Tongue (tissue), 3 donors: ENCODE measurements at places on chromosomes 3 and 15.
A peak's percentile ranks its signal among the peaks of the same experiment; 100 is the strongest.

DNA sequence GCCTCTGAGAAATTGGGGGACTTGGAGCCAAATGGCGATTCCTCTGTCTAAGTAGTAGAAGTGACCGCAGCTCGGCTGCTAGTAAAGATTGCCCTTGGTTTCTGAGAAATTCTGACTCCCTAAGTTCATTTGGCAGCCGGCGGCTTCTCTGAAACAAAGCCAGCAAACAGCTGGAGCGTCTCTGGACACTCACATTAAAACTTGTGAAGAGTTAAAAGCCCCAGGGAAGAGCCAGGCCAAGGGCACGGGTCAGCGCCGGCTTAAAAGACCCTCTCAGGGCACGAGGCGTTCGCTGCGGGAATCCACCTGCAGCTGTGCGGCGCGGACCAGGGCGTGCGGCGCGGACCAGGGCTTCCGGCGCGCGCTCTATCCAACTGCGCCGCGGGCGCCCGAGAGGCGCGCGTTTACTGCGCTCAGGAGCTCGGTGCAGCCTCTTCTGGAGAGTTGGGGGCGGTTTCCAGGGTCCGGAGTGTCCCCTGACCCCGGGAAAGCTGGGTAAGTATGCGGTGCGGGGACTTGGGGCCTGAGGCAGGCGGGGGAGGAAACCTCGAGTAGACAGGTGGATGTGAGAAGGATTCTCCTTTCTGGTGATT, at the start of gene COL6A5:
Gene COL6A5, plus strand, starts transcription at position 186 of the 593 bp plus-strand sequence. CDS start 27,967 bp downstream, outside the sequence.
- peak; percentile 21 for DNase-seq

DNA sequence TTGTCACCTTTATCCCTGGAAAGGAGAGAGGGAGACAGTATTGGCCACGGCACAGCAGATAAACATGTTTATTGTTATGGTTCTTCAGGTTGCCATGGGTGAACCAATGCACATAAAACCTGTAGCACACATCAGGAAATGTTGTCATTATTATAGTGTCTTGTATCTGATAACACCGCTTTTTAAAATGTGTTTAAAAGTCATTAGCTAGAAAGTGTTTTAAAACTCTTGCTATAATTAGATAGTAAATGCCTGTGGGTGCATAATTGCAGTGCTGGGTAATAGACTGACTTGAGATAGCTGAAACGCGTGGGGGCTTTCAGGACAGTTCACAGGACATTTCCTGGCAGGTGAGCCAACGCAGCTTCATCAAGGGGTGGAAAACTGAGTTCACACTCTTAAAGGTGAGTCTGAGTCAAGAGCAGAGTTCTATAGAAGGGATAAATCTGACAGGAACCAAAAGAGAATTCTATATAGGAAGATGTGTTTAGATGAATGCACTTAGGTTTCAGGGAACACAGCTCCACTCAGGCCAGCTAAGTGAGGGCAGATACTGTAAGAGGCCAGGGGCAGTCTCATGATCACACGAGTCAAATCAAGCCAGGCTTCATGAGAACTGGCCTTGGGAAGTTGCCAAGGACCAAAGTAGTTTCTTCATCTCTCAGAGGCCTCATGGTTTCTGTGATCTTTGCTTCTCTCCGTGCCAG, 35.6 kb upstream of the PPP4R2 start:
- DNase-seq: peak; percentile 24

DNA sequence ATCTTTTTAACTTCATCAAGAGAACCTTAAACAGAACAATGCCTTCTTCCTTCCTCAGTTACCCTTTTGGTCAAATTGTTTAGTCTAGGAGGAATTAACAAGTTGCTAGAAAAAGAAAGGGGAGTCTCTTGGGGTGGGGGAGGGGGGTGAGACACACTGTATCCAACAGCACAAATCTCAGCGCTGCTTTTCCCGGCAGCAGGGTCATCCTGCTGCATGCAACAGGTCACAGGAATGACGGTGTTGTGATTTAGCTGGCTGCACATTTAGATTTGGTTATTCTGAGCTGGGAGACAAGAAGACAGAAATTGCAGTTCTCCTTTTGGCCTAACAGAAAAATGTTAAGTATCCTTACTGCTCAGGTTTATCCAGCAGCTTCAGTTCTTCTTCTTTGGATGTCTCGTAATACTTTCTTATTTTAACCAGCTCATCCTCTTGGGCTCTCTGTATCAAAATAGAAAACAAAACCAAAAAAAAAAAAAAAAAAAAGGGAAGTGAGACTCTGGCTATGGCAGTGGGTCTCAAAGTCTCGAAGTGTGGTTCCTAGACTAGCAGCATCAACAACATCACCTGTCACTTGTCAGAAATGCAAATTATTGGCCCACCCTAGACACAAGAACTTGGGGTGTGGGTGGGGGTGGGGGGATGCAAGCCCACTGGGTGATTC, 190.5 kb downstream of the GREM1 start:
- no peak for DNase-seq

DNA sequence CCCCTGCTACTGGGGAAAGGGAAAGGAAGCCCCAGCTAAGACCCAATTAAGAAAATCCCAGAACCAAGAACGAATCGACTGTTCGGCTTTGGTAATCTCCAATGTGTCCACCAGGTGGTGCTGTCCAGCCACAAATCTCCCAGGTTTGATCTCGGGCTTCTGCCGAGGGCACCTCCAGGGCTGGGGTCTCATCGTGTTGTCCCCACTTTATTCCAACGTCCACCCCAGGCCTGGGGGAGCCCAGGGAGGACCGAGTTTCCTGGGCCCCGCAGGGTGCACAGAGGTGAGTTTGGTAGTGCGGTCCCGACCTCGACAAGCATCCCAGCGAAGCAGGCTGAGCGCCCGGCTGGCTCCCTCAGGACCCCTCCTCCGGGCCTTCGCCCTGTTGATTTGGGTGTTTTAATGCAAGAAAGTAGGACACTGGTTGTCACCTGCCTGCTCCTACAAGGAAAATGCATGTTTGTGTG, 185.1 kb downstream of the GOLGA6L6 start:
- DNase-seq: no peak

GRCh38 chr3:159732172-159733111, 256.2 kb upstream of the IL12A start:
- DNase-seq: peak; percentile 24

GRCh38 chr15:69016021-69016595, 1.6 kb downstream of the NOX5 start:
- DNase-seq: no peak

GRCh38 chr3:154540950-154541604, 111.1 kb upstream of the GPR149 start:
- no peak for DNase-seq

GRCh38 chr15:55245059-55245458, 44.6 kb downstream of the RAB27A start:
- DNase-seq: no peak

DNA sequence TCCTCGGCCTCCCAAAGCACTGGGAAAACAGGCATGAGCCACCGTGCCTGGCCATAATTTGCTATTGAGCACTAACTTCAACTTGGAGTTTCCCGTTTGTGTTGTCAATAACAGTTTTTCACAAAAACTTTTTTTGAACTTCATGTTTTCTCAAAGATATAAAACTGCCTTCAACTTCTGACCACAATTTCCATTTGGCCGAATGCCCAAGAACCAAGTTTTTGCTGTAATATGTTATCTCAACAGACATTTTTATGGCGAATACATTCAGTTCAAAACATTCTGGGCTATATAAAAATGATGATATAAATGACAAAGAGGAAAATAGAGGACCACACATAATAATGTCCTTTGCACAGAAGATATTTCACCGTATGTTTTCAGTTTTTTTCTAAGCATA, 56.4 kb downstream of the NEDD4 start:
- no peak for DNase-seq

- peak; percentile 64 for DNase-seq
Observed at GRCh38 chr3:194687638-194688199, 2.0 kb downstream of the FAM43A start.

GRCh38 chr15:89140595-89140994, 52.3 kb downstream of the ABHD2 start:
- no peak for DNase-seq

- no peak for DNase-seq
Observed at GRCh38 chr15:99683000-99683670, 50.1 kb downstream of the LYSMD4 start.

- no peak for DNase-seq
Observed at GRCh38 chr3:150965436-150965835, 7.1 kb downstream of the CLRN1 start.

GRCh38 chr3:158991146-158991705, 189.4 kb downstream of the MFSD1 start:
- DNase-seq: peak; percentile 3

GRCh38 chr3:158220575-158220974, 110.7 kb downstream of the RSRC1 start:
- no peak for DNase-seq

GRCh38 chr3:133572158-133573053, 1.1 kb upstream of the CDV3 start:
- DNase-seq: no peak

GRCh38 chr15:47756872-47757271, 39.6 kb downstream of the SEMA6D start:
- DNase-seq: peak; percentile 21

DNA sequence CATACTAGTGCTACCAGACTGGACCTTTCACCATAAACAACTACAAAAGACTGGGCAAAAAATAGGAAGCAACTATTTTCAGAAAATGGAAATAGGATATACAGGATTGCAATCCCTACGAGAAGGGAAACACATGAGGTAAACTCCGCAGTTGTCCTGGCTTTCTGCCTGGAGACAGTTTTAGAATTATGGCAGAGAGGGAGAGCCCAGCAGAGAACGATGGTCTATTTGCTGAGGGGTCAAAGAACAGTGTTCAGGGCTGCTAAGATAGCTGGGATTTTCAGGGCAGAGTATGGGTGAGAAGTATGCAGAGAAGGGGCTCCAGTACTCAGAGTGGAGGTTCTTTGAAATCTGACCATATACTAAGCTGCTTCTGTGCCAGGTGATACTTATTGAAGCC, 163.4 kb downstream of the CHDH start:
- DNase-seq: peak; percentile 30

GRCh38 chr15:44530653-44531052, 6.3 kb upstream of the EIF3J start:
- no peak for DNase-seq

DNA sequence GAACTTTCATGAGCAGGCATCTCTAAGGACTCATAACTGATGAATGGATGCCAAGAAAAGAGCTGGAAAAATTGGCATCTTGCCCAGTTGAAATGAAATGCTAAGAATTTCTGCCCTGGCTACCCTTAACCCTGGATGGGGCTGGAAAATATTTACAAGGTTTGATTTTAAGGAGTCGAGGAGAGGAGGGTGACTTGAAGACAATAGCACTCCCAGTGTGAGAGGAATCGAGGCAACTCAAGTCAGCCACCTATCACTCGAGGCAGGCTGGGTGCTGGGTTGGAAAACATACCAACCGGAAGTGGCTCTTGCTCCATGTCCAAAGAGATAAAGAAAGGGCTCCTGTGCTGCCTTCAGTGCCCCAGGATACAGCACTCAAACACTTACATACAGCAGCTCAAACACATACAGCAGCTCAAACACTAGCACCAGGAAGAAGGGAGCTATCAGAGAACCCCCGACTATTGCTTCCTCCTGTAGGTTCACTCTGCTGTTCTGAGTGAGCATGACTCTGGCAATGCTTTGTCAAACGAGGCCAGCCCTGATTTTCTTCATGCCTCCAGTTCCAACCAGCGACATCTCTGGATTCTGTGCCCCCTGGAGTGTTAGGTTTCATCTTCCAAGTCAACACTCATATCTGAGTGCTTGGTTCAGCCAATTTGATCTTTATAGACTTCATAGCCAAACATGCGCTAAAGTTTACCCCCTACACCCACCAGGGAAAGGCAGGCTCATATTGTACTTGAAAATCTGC, 4.9 kb downstream of the PRICKLE2 start:
- DNase-seq: peak; percentile 67

DNA sequence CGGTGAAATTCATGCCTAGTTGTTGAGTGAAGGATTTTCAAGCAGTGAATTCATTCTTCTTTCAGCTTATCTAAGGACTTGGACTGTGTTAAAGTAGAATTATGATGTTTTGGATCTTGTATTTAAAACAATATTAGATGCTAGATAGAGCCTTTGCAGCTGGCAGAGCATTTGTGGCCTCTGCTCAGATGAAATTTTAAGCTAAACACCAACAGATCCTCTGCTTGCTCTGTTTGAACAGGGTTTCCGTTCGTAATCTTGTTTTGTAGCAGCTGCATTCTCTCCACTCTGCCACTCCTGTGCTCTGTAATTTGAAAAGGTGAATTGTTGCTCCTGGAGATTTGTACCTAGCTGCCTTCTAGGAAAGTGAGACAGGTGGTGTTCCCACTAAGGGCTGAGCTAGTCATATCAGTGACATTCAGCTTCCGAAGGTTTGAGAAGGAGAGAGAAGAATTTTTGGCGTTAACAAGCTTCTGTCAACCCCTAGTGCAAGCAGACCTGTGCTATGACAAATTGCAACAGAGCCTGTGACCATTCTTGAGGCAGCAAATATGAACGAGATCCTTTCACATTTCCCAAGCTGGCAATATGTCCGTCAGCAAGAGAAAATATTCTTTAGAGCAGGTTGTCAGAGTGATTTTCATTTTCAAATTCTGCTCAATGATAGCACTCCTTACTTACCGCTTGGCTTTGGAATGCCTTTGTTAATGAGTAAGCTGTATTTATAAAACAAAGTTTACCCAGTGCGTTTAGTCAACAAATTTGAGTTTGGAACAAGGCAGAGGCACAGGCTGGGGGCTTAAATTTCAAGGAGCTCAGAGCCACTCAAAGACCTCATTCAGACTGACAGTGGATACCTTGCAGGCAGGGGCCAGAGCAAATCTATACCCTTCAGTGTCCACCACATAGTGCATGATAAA, 5.3 kb downstream of the CHST2 start:
- DNase-seq: peak; percentile 47

DNA sequence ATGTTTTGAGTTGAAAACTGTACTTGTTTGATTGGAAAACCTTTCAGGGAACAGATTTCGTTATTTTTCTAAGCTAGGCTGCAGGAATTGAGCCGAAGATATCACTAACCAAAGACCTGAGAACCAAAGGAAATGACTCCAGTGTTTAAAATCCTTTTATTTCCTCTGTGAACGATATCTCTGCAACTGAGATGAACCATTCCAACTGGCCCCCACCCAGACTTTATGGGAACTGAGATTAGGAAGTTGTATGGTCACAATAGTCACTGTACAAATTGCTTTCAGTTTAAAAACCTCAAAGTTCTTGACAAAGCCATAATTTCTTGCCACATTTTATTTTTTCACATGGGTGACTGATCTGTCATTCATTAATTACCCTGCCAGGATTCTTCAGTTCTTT, 232.4 kb downstream of the RBMS3 start:
- DNase-seq: no peak
